ENCODE measurements at places on chromosomes 16 and 17.

DNA sequence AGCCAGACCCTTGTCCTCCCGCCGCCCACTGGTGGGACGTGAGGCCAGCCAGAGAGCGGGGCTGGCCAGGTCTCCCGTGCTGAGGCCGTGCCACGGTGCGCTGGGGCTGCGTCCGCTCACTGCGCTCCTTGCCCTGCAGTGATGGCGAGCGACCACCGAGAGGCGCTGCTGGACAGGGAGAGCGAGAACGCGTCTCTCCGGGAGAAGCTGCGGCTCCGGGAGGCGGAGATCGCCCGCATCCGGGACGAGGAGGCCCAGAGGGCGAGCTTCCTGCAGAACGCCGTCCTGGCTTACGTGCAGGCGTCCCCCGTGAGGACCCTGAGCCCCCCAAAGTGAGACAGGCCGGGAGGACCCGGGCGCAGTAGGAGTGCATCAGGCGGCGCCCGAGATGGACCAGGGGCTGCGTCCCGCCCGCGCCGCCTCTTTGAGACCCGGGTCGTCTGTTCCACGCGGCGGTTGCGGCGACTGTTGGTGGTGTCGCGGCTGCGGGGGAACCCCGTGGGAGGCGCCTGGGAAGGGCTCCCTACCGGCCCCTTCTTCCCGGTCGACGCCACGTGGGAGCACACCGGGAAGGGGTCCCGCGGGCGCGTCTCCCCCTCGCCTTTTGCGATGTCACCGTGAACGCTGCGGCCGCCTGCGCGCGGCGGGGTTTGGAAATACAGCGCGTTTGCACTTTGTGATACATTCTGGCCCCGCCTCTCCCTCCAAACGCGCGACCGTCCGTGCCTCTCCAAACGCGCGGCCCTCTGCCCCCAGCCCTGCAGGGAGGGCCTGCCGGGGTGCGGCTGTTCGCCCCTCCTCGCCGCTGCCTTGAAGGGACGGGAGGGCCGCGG is 792 bp upstream of the RAC3 start:
- DNase-seq = peak; percentile 80

DNA sequence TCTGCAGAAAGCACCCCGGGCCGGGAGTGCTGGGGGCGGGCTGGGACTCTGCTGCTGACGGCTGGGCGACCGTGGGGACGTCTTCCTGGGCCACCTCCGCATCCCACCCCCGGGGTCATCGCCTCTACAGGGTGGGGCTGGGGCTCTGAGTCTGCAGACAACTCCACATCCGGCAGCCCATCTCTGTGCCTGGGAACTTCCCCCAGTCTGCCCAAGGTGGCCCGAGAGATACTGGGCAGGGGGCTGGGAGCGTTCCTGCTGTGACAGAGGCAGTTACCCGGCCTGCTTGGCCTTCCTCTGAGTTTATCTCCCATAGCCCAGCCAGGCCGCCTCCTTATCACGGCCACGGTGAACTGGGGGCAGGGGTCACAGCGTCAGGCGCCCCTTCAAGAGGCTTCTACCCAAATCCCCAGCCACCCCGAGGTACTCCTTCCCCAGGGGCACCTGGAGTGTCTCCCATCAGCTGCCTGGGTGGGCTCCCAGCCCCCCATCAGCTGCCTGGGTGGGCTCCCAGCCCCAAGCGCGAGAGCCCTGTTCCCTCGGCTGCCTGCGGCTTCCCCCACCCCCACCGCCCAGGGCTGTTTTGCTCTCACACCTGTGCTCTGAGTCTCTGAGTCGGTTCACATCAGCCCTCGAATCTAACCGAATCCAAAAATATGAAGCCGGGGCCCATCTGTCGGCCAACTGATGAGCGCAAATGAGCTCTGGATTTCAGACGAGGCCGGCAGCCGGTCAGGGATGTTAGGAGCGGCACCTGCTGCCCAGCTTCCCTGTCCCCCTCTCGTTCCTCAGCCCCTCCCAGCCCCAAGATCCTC is 15.6 kb upstream of the CBFA2T3 start:
- no peak for DNase-seq

DNA sequence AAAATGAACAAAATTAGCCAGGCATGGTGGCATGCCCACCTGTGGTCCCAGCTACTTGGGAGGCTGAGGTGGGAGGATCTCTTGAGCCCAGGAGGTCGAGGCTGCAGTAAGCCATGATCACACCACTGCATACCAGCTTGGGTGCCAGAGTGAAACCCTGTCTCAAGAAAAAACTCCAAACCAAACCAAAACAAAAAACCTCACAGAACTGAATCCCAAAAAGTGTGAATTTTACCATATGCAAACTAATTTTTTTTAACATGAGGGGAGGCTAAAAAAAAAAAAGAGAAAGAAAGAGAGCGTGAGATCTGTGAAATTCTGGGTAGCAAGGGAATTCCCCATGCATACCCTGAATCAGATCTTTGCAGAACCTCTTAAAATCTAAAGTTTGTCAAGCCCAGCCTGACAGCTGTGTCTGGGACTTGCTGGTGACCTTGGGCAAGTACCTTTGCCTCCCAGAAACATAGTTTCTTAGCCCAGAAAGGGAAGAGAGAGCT is 17.1 kb upstream of the CDH1 start:
- DNase-seq = no peak

- DNase-seq = no peak
These were observed 15.1 kb downstream of the SOCS1 start for GRCh38 chr16:11240636-11241473.

DNA sequence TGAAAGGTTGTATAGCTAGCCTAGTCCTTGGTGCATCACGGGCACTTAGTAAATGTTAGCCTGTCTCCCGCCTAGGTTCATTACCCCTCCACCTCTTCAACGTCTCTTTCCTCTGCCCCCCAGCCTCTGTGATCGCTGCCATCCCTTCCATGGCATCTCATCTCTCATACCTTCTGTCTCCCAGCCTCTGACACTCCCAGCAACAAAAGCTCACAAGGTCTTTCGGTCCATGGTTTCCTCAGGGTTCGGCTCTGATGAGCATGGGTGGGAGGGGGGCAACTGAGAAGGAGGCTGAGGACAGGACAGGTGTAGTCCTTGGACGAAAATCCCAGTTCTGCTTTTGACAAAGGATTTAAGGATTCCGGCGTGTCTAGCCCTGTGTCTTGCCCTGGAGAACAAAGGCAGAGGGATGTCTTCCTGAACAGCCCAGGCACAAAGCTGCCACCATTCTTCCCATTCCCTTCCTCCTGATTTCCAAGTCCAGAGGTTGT is 16.7 kb downstream of the CCR7 start:
- DNase-seq = no peak

GRCh38 chr16:78972006-78972405 is 628.5 kb downstream of the MAF start:
- no peak for DNase-seq

DNA sequence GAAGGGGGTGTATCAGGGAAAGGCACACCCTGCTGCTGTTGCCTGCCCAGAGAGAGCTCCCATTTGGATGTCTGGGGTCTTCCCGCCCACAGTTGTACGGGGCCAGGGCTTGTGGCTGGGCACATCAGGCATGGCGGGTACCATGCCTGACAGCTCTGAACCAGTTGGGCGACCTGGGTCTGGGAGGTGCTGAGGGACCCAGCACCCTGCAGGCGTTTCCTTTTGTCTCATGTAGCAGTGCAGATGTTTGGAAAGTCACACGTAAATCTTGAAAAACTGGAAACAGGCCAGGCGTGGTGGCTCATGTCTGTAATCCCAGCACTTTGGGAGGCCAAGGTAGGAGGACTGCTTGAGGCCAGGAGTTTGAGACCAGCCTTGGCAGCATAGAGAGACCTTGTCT is 8.4 kb upstream of the JPT2 start:
- no peak for DNase-seq

- DNase-seq = no peak
These were observed 42.7 kb downstream of the SOCS3 start for GRCh38 chr17:78316867-78317789.

DNA sequence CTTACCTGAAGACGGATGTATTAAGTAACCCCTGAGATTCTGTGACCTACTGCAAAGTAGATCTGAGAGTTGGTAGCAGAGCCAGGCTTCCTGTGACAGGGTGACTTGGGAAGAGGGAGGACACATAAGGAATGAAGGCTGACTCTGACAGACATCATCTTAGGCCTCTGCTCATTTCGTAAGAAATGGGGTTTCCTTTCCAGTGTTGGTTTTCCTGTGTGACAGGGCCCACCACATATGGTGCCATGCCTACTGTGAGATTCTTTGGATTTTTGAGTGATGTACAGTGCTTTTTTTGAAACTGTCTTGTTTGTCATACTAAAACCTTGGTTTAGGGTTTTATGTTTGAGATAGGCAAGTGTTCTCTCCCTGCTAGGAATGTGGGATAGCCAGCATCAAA is 12.7 kb downstream of the LIG3 start:
- DNase-seq = no peak

- no peak for DNase-seq
These were observed 1410.9 kb upstream of the CDH8 start for GRCh38 chr16:63447121-63447520.

DNA sequence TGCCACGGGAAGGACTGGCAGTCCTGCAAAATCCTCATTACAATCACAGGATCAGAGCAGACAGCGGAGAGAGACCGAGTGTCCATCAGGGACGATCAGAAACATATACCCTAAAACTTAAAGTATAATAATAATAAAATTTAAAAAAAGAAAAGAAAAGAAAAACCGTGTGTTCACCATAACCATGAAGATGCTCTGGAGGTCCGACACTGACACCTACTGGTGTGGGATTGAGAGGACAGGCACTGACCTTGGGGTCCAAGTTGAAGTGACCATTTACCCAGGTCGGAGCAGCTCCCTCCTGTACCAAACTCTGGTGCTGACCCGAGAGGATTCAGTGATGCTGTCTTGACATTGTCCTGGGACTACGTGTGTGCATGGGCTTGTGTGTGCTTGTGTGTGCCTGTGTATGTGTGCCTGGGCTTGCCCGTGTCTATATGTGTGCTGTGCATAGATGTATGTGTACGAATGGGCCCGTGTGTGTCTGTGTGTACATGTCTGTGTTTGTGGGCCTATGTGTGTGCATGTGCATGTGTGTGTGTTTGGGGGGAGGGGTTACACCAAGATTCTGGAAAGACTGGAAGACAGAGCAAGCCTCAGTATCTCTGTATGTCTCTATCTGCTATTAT is 10.0 kb upstream of the CD300LD start:
- DNase-seq = peak; percentile 18

- no peak for DNase-seq
These were observed 142.3 kb downstream of the ABCC12 start for GRCh38 chr16:48013491-48013901.

GRCh38 chr16:49914657-49915056 is 58.7 kb upstream of the ZNF423 start:
- DNase-seq = no peak

GRCh38 chr17:61458421-61459141 is 6.4 kb downstream of the TBX4 start:
- no peak for DNase-seq

- no peak for DNase-seq
These were observed 132.2 kb upstream of the TNRC6C start for GRCh38 chr17:77826132-77826873.

DNA sequence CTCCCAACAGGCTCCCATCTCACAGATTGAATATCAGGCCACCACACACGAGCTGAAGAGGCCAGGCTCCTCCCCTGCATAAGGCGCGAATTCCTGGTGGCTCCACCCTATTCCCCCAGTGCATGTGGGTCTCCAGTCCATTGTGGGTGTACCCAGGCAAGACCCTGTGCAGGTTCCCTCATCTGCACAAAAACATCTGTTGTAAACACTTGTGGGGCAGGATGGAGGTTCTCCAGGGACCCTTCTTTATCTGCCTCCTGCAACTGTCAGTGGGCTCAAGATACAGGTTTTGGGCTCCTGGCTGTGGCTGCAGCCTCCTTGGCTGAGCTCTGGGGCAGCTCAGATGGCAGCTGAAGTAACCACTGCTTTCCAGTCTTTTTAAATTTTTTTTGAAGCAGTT is 17.6 kb upstream of the LGALS9 start:
- no peak for DNase-seq

GRCh38 chr16:17988839-17989238 is 347.7 kb downstream of the NPIPA8 start:
- DNase-seq = no peak

DNA sequence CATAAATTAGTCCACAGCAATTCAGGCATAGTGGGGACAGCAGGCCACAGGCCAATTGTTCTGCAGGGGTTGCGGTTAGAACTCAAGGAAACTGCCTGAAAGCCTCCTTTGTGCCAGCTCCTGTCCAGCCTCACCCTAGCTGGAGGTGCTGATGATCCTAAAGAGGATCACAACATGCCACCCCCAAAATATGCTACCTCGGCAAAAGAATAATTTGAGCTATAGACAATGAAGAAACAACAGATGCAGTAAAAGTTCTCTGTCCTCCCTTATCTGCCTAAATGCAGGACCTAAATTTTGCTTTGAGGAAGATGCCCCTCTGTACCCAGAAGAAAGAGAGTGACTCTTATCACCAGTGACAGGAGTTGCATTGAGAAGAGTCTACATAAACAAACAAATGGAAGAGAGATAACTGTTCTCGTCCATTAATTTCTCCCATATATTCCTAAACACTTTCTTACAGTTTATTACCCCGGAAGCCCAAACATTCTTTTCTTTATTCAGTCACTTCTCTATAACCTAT is 14.7 kb downstream of the ALOX15 start:
- DNase-seq = no peak

DNA sequence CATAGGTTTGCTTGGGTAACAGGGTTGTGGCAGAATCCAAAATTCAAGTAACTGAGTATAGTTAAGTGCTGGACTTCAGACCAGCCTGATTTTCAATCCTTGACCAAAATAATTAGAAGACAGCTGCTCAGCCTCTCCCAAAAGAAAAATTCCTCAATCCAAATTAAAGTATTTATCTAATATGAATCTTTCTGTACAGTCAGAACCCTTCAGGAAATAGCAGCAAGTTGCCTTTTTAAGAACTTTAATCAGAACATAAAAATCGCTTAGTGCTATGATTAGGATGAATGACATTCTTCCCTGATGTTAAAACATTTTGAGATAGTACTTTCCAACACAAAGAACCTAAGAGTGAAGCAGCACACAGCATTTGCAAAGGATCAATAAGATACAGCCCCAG is 50.2 kb downstream of the CFDP1 start:
- DNase-seq = no peak

GRCh38 chr17:6915620-6916019 is 80.2 kb upstream of the ALOX12 start:
- no peak for DNase-seq

DNA sequence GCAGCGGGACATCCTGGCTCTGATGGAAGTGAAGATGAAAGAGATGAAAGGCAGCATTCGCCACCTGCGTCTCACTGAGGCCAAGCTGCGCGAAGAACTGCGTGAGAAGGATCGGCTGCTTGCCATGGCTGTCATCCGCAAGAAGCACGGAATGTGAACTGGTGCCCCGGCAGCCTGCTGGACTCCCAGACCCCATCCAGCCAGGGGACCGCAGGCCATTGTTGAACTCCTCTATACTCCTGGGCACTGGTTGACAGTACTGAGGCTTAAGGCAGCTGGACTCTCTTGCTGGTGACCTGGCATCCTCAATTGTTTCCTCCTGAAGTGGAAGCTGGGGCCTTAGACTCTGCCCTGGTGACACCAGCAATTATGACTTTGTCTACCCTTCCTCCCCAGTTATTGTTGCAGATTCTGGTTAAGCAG is 1.2 kb downstream of the THAP11 start:
- DNase-seq = no peak
